GM12891 (cell line): ENCODE measurements at places on chromosomes 1 and 21.

- DNase-seq: no peak
Measured at GRCh38 chr1:53550201-53550741, 91.1 kb downstream of the DMRTB1 start.

DNA sequence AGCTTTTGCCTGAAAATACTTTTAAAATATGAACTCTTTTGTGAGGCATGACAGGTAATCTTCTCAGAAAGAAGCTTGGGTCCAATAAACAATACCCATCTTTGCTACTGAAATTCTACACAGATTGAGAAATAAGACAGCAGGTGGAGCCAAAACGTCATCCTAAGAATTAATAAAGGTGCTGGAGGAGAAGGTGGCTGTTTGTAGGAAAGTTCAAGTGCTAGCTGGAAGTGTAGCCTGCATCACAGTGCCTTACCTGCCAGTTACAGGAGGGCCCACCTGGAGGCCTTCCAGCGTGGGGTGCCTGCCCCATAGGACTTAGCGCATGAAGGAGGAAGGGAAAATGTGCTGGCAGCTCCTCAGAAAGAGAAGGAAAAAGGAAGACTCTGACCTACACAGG, 93.7 kb downstream of the TTC3 start:
- DNase-seq: no peak

GRCh38 chr1:207251066-207251465, 70.4 kb upstream of the CD55 start:
- no peak for DNase-seq

DNA sequence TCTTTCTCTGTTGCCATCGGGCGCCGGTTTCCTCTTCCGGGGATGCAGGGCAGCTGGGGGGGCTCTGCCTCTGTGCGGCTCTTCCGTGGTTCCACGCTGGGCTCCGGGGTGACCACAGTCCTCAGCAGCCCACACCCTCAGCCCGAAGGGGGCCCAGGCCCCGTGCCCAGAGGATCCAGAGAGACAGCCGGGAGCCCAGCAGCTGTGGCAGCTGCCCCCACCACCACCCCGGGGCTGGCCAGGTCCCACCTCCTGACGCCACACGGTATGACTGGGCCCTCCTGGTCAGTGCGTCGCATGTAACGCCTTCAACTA, 172.2 kb downstream of the PRDM16 start:
- DNase-seq: no peak

DNA sequence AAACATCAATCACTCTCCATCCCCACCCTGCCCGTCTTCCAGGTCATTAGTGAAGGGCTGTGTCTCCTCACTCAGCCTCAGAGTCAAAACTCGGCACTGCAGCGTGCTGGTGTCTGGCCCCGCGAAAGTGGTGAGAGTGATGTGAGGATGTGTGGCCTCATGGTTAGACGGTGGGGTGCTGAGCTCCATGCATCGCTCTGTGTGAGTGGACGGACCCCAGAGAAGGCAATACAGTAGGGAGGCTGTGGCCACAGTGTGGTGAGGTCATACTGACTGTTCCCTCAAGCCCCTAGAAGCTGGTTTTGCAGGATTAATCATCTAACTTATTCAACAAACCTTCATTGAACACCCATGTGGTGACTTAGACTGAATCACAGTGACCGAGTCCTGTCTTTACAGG, 329.9 kb upstream of the AJAP1 start:
- DNase-seq: no peak

DNA sequence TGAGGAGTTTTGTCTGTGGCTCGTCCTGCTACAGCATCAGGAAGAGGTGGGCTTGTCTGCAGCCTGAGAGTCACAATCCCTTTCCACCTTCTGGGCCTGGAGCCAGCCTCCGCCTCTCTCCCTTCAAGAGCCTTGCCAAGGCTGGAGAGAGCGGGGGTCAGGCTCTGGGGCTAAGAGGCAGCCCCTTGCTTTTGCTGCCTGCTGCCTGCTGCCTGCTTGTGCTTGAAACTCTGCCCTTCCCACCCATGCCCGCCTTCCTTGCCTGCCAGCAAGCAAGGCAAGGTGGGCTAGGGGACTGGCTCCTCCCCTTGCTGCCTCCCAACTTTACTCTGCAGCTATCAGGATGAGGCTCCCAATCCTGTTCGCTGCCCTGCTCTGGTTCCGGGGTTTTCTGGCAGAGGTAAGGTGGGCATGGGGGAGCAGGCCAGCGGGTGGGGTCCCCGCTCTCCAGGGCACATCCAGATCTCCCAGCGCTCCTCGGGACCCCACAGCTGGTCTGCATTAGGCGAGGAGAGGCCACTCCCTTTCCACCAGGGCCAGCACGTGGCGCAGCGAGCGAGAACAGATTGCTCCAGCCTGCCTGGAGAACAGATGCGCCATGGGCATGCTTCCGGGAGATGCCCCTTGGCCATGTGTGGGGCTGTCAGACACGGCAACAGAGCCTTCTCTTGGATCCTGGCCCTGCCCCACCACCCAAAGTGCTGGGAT, 7.5 kb upstream of the PTPN7 start:
- DNase-seq: no peak

GRCh38 chr1:107943694-107944093, 21.3 kb downstream of the VAV3 start:
- no peak for DNase-seq

- no peak for DNase-seq
Measured at GRCh38 chr1:205523261-205523890, 18.9 kb downstream of the CDK18 start.

- DNase-seq: no peak
Measured at GRCh38 chr1:225999912-226000337, 782 bp upstream of the SDE2 start.

- no peak for DNase-seq
Measured at GRCh38 chr1:65625528-65625927, 167.2 kb upstream of the PDE4B start.

GRCh38 chr1:47962750-47963492, 34.3 kb downstream of the TRABD2B start:
- DNase-seq: no peak

DNA sequence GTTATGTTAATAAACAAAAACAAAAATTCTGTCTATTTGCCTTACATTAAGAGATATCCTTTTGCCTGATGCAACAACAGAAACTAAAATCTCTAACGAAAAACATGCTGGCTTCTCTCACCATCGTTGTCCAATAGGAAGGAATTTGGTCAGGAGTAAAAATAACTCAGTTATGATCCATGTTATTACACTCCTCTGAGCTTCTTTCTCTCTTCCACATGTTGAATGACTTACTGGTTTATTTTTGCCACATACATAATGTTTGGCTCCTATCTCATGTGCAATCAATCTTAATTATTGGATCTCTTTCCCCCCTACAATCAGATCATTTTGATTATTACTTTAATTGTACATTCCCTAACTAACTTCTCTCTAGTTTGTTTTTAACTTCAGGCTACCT, 688.4 kb downstream of the USP25 start:
- no peak for DNase-seq

GRCh38 chr1:212346601-212347000, 61.4 kb downstream of the PPP2R5A start:
- DNase-seq: no peak

DNA sequence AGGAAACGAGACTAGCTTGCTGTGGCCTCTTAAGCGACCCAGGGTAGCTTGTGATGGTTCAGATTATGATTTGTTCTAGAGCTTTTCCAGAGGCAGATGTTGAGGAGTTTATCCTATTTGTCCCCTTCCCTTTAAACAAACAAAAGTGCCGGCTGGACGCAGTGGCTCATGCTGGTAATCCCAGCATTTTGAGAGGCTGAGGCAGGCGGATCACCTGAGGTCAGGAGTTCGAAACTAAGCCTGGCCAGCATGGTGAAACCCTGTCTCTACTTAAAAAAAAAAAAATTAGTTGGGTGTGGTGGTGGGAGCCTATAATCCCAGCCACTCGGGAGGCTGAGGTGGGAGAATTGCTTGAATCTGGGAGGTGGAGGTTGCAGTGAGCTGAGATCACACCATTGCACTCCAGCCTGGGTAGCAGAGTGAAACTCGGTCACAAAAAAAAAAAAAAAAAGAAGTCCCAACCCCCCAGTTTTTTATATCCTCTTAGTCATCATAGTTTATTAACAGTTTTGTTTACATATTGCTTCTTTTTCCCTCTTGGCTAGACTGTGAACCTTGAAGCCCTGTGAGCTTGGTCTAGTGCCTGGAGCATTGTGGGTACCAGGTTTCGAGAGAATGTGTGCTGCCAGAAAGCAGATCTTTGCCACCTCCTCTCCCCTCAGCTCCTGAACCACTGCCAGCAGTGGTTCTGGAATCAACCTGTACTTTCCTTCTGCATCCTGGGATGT, 29.8 kb downstream of the MAPKAPK2 start:
- DNase-seq: no peak

DNA sequence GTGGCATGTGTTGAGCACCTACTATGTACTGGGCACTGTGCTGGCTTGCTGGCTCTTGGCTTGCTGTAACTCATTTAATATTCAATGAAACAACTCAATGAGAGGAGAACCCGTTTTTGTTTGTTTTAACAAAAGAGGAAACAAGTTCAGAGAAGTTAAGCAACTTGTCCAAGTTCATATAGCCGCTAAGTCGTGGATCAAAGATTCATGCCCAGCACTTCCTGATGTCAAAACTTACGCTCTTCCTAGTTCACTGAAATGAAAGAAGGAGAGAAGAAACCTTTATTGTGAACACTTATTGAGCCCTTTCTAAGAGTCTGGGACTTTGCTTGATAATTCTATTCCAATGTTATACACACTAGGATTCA, 475.9 kb downstream of the PTPRU start:
- no peak for DNase-seq

DNA sequence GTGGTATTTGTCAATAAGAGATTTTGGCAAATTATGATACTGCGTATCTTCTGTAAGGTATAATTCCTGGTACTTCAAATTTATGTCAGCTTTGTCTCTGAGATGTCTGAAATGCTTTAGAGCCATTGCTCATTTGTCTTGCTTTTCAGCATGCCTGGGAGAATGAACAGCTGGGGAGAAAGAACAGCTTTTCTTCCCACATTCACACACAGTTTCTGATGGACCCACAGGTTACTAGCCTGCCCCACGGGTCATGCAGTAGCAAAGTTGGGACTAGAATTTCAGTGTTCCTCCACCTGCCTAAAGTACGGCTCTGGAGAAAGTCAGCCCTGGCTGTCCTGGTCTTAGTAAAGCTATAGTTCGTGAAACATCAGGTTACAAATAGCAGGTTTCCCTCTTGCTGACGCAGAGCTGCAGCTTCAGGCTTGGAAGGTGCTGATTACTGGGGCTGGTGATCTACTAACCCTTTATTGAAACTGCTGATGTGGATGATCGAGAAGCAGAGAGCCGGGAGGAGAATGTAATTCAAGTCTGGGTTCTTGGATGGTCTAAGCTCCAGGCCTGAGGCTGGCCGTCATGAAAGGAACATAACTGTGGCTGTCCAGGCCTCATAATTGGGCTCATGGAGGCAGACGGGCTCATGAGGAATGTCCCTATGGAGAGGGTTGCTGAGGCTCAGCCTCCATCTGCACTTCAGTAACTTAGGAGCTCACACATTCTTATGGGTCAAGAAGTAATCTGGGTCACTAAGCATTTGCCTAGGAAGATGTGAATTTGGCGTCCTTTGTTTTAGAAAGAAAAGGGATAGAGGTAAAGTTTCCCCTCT, 12.4 kb downstream of the GALNT2 start:
- DNase-seq: no peak

DNA sequence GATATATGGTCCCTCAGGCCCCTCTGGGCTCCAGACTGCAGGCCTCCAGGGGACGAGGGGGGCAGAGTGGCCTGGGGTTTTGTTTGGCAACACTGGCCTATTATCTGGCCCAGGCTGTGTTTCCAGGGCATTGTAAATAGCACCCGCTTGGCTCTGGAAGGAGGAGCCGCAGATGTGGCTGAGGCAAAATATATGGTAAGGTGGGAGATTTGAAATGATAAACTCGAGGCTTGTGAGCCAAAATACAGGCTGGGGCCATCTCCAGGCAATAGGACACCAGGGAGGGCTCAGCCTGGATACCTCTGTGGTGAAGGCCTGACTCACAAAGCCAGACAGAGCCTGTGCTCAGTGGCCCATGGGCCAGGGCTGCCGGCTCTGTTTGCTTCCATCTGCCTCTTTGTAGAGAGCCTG, 14.0 kb downstream of the NAV1 start:
- DNase-seq: no peak

GRCh38 chr1:55974714-55975441, 604.5 kb downstream of the PLPP3 start:
- DNase-seq: no peak

DNA sequence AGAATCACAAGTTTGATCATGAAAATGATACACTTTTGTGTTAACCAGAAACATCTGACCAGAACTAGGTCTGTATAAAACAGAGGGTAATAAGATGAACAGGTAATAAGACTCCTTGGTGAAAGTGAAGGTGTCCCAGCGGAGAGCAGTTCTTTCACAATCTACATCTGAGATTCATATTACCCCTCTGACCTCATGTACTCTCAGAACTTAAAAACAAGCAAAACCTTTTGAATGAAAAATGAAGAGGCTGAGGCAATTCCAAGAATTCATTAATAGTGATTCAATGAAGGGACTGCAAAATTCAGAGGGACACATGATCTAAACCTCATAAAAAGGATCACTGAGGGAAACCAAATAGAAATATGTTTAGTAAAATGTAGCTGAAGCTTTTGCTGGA, 10.9 kb upstream of the MPZL1 start:
- DNase-seq: no peak

DNA sequence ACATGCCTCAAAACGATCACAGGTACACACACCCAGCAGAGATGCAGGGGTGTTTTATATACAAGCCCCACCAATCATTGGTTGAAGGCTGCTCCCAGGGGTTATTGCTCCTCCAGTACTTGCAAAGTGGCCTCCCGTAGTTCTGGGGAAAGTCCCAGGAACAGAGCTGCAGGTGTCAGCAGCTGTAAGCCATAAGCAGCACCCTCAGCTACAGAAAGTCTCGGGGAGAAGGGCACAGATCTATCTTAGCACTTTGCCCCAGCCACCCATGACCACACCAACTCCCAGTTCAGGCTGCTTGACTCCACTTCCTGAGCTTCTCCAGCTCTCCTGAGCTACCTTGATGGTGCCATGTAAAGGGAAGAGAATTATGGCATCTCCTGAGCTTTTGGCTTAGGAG, 222.7 kb upstream of the GJB5 start:
- DNase-seq: no peak

- no peak for DNase-seq
Measured at GRCh38 chr1:61992257-61992656, 202.4 kb upstream of the L1TD1 start.

DNA sequence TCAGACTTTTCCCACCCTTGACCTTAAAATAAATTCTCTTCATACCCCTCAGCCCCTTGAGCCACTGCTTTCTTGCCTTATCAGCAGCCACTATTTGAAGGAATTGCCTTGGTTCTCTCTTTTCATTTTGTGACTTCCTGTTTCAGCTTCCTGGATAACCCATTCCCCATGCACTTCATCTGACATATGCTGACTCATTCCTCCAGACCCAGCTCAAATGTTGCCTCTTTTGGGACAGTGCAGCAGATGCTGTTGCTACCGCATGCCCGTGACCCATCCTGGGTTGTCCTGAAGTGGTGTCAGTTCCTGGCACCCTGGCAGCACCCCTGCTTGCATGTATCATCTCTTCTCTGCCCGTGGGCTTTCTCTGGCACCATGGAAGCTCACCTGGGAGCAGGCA, 496.1 kb downstream of the PTPRU start:
- no peak for DNase-seq

- no peak for DNase-seq
Measured at GRCh38 chr1:206947255-206947654, 989 bp upstream of the PIGR start.

- DNase-seq: no peak
Measured at GRCh38 chr1:21520899-21521716, 11.9 kb downstream of the ALPL start.
